Tongue (tissue), 3 donors: ENCODE measurements at places on chromosomes 3 and 15. TPM values are rescaled to one million over a fixed set of nuclear protein-coding genes. Genes with fewer than 3 reads are reported as not detected.

SLC22A14 gene
- not detected for total RNA-seq

ZNF662 gene
- 12.2 TPM for total RNA-seq

NAALADL2 gene
- 76.0 TPM for total RNA-seq

SUSD5 gene
- 3.5 TPM for total RNA-seq

TMEM266 gene
- not detected for total RNA-seq

RASL12 gene
- 32.8 TPM for total RNA-seq

CACNA2D2 gene
- 4.3 TPM for total RNA-seq

OR5K2 gene
- not detected for total RNA-seq

GLCE gene
- 42.7 TPM for total RNA-seq

STRIT1 gene
- 3.9 TPM for total RNA-seq

NR2E3 gene
- total RNA-seq: 2.2 TPM

C15orf39 gene
- total RNA-seq: 9.0 TPM

CAV3 gene
- 143 TPM for total RNA-seq

TUSC7 gene
- not detected for total RNA-seq

CTDSPL2 gene
- 111 TPM for total RNA-seq

STAB1 gene
- total RNA-seq: 56.5 TPM

RPSA gene
- 599 TPM for total RNA-seq

GRK7 gene
- not detected for total RNA-seq

CHRM5 gene
- total RNA-seq: not detected

SETMAR gene
- total RNA-seq: 14.7 TPM

OXTR gene
- 0.62 TPM for total RNA-seq

CCR9 gene
- total RNA-seq: 0.10 TPM

RTP1 gene
- 1.0 TPM for total RNA-seq

ANKRD34C gene
- 0.21 TPM for total RNA-seq

PPP1R14D gene
- total RNA-seq: not detected

UROC1 gene
- not detected for total RNA-seq

ERICH6 gene
- total RNA-seq: not detected

CFAP20DC gene
- total RNA-seq: 4.2 TPM

TEX55 gene
- not detected for total RNA-seq

ROPN1B gene
- total RNA-seq: 1.3 TPM
